ENCODE measurements at places on chromosomes 16 and 17. TPM values are rescaled to one million over a fixed set of nuclear protein-coding genes. Genes with fewer than 3 reads are reported as not detected.

- H3K36me3 ChIP-seq: no peaks in the 10 kb centered on the region
- H3K4me1 ChIP-seq: peaks cover 2% of the 10 kb centered on the region
- no peak for DNase-seq
- H3K27me3 ChIP-seq: peaks cover 9% of the 10 kb centered on the region
- no peak overlapping the region for H3K4me3 ChIP-seq
- H3K27ac ChIP-seq: no peak overlapping the region
Observed at GRCh38 chr17:72264682-72265405, 144.0 kb downstream of the SOX9 start.

DNA sequence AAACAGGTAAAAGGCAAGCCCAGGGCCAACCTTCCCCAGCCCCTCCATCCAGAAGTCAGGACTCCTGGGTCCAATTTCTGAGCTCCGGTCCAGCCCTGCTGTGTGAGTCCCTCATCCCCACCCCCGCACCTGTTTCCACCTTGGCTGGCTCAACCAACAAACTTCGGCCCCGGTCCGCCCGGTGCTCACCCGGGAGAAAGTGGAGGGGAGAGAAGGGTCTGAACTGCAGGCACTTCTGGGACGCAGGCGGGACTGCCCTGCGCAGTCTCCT lies 541 bp downstream of the RHBDF2 start:
- H3K4me3 ChIP-seq: peak overlapping the region; percentile 88
- H3K36me3 ChIP-seq: no peaks in the 10 kb centered on the region
- no peaks in the 10 kb centered on the region for H3K27me3 ChIP-seq
- peaks cover 26% of the 10 kb centered on the region for H3K4me1 ChIP-seq

- no peaks in the 10 kb centered on the region for H3K36me3 ChIP-seq
- peaks cover 32% of the 10 kb centered on the region for H3K4me1 ChIP-seq
- peak overlapping the region; percentile 14 for H3K27ac ChIP-seq
- H3K27me3 ChIP-seq: no peaks in the 10 kb centered on the region
- no peak for DNase-seq
- no peak overlapping the region for H3K4me3 ChIP-seq
Observed at GRCh38 chr17:3914312-3914670, 2.0 kb downstream of the P2RX1 start.

DNA sequence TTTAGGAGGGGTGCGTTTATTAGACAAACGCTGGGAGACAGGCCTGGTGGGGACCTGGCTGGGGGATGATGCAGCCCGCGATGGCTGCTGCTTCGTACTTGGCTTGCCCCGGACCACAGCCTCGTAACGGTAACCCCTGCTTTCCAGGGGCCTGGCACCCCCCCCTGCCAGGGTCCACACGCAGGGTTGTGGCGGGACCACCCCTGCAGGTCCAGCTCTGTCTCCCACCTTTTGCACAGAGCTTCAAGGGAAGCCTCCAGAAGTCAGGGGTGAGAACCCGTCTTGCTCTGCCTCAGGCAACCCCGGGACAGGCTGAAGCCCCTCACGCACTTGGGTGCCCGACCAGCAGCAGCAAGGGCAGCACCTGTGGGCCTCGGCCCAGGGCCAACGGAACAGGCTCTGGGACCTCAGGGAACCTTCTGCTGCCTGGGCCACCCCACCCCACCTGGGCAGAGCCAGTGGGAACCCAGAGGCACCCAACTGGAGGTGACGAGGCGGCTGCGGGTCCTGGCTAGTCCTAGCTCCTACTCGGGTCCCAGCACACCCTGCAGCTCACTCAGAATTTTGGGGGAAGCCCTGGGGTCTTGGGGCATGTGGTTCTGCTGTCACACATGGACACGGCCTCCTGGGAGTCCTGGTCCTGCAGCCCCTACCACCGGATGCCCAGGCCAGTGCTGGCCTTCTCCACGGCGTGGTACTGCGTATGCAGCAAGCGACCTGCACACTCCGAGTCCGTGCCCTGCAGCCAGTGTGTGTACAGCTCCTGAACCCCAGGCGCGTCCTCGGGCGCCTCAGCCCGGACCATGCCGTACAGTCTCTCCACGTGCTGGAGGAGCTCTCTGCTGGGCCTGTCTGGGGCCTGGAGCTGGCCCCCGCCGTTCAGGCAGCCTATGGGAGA lies 3.1 kb downstream of the HAGHL start:
- no peaks in the 10 kb centered on the region for H3K36me3 ChIP-seq
- no peak for DNase-seq
- H3K27ac ChIP-seq: no peak overlapping the region
- H3K4me3 ChIP-seq: peak overlapping the region; percentile 19
- H3K4me1 ChIP-seq: no peaks in the 10 kb centered on the region
- no peaks in the 10 kb centered on the region for H3K27me3 ChIP-seq

- peaks cover 35% of the 10 kb centered on the region for H3K4me1 ChIP-seq
- H3K36me3 ChIP-seq: no peaks in the 10 kb centered on the region
- DNase-seq: no peak
- H3K27me3 ChIP-seq: no peaks in the 10 kb centered on the region
Observed at GRCh38 chr17:66541461-66542128, 239.2 kb downstream of the PRKCA start.

GRCh38 chr16:84595052-84595481 lies 22.8 kb downstream of the COTL1 start:
- peak overlapping the region; percentile 99 for H3K27ac ChIP-seq
- H3K27me3 ChIP-seq: no peaks in the 10 kb centered on the region
- H3K36me3 ChIP-seq: peaks cover 3% of the 10 kb centered on the region
- DNase-seq: no peak

DNA sequence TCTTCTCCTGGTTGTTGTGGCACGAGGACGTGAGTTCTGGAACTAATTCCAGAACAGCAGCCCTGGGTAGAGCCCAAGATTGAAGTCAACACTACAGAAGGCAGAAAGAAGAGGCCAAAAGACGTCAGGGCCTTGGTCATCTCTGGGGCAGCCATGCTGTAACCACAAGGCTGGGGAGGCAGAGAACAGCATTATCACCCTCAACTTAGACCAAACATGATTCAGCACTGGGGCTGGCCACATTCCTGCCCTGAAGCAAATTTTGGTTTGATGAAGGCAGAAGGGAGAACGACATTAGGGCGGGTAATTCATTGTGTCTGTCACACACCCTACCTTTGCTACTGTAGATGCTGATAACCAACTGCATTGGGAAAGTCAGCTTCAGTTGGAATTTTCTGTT lies 9.7 kb upstream of the ALOX15B start:
- no peak overlapping the region for H3K27ac ChIP-seq
- peaks cover 2% of the 10 kb centered on the region for H3K36me3 ChIP-seq
- peaks cover 75% of the 10 kb centered on the region for H3K27me3 ChIP-seq
- H3K4me1 ChIP-seq: peaks cover 2% of the 10 kb centered on the region

Gene CFDP1
- 34.7 TPM for total RNA-seq

DNA sequence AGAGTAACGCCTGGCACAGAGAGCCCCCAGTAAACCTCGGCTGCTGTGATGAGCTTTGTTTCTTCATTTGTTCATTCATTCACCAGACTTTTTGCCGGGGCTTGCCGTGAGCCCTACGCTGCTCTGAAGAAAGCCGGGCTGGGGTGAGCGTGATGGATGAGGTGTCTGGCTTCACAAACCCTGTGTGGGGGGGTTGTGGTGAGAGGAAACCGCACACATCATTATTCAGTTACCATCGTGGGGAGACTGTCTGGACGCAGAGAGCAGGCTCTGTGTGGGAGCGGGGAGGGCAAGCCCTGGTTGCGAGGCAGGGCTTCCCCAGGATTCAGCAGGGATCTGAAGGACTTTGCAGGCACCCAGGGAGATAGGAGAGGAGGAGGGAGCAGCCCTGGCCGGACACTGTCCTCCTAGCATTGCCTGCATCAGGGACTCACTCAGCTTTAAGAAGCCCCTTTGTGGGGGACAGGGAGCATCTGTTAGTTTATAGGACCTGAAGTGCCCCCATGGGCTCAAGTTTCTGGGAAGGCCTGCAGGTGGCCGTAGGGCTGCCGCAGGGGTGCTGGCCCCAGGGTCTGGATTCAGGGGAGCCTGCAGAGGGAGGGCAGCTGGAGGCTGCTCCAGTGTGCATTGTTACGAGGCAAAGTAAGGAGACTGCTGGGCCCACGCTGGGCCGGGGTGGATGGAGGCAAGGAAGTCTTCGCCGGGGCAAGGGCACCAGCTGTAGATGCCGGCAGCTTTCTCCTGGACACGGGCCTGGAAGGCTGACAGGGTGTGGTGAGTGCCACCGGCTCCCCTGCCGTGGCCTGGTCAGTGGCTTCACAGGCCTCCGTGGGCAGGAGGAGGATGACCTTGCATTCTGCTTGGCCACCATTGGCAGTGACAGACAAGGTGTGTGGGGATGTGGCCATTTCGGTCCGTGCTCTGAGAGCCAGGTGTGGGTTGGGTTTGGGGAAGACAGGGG lies 334.5 kb downstream of the SEC14L1 start:
- H3K4me3 ChIP-seq: peak overlapping the region; percentile 87
- H3K27me3 ChIP-seq: no peaks in the 10 kb centered on the region
- peaks cover 5% of the 10 kb centered on the region for H3K36me3 ChIP-seq
- peaks cover 77% of the 10 kb centered on the region for H3K4me1 ChIP-seq

GRCh38 chr16:47780213-47780875 lies 319.2 kb downstream of the PHKB start:
- no peak overlapping the region for H3K4me3 ChIP-seq
- H3K36me3 ChIP-seq: no peaks in the 10 kb centered on the region
- DNase-seq: no peak
- no peaks in the 10 kb centered on the region for H3K27me3 ChIP-seq
- peaks cover 10% of the 10 kb centered on the region for H3K4me1 ChIP-seq

DNA sequence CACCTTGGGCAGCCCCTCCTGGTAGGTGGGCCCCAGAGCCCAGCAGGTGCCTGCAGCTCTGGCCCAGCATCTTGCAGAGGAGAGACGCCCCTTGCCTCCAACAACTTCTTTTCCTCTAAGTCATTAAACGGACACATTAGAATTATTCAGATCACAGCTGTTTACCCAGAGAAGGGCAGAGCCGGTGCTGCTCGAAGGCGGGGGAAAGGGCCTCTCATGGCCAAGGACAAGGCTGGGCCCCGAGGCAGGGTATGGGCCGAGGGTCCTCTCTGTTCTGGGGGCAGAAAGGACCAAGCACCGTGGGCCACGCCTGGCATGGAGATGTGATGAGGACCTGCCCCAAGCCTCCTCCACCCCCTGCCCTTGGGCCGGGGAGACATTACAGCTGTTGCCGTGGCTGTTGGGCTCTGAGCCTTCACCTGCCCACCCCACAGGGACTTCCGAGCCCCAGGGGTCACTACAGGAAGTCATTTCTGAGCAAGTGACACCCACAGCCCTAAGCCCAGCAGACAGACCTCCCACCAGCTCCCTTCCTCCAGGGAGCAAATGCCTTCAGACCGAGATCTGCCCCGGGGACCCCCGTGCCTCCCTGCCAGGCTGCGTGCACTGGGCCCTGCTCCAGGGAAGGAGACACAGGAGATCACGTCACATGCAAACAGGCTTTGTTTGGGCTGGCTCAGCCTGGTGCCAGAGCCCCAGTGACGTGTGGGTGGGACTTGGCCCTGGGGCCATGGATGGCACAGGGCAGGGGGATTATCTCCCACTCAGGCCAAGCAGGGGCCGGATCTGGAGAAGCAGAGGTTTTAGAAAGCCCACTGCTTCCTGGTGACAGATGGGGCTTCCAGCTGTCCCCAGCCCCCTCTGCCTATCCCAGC lies 699 bp upstream of the PVALEF start:
- H3K27ac ChIP-seq: no peak overlapping the region
- DNase-seq: no peak
- H3K27me3 ChIP-seq: peaks cover 43% of the 10 kb centered on the region
- no peaks in the 10 kb centered on the region for H3K36me3 ChIP-seq
- peak overlapping the region; percentile 65 for H3K4me3 ChIP-seq

GRCh38 chr17:50863221-50863843 lies 2.8 kb downstream of the TOB1 start:
- DNase-seq: no peak
- H3K4me1 ChIP-seq: peaks cover 41% of the 10 kb centered on the region
- H3K36me3 ChIP-seq: peaks cover 15% of the 10 kb centered on the region

DNA sequence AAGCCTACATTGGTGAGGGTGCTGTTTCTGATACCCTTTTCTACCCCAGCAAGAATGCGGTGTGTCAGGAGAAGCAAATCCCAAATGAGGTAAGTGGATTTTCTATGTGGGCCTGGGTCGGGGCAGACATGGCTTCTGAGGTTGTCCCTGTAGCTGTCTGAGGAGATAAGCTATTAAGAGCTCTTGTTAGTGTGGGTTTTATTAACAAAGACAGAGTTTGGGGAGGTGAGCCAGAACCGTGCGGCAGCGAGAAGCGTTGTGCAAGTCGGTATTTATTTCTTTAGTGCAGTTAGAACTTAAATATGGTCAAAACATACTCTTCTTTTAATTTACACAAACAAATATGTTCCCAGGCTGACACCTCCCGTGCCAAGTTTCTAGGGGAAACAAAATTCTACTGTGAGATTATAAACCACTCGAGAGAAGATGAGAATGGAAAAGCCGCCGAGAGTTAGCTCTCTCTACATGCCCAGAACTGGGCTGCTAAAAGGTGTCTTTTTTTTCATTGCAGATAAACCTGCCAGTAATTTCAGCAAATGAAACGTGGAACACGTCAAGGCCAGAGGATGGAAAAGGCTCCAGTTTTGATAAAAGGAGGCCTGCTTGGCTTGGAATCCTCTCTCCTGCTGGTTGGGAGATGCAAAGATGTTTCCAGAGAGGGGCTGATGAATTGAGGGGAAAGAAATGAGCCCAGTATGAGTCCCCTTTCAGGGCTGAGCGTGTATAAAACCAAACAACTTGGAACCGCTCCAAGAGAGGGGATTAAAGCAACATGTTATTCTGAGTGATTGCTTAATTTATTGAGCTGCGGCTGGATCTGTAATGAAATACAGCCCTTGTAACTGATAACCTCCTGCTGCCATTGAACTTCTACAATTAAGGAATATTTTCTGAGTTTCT lies 254.6 kb downstream of the MRTFB start:
- H3K27me3 ChIP-seq: peaks cover 14% of the 10 kb centered on the region
- no peak overlapping the region for H3K4me3 ChIP-seq
- no peak overlapping the region for H3K27ac ChIP-seq
- no peak for DNase-seq

Gene SLC9A5
- 1.3 TPM for total RNA-seq

- peak overlapping the region; percentile 63 for H3K27ac ChIP-seq
- no peaks in the 10 kb centered on the region for H3K27me3 ChIP-seq
- DNase-seq: no peak
- H3K36me3 ChIP-seq: no peaks in the 10 kb centered on the region
Observed at GRCh38 chr17:59003860-59004259, 102.8 kb downstream of the TRIM37 start.

Gene CEP295NL
- 2.0 TPM for total RNA-seq

Gene PSME3IP1
- 118 TPM for total RNA-seq

Gene NOD2
- 16.6 TPM for total RNA-seq

Gene NOG
- 0.23 TPM for total RNA-seq

All from T-helper 17 cell (primary cell).